ENCODE measurements at places on chromosomes 13 and 19.

DNA sequence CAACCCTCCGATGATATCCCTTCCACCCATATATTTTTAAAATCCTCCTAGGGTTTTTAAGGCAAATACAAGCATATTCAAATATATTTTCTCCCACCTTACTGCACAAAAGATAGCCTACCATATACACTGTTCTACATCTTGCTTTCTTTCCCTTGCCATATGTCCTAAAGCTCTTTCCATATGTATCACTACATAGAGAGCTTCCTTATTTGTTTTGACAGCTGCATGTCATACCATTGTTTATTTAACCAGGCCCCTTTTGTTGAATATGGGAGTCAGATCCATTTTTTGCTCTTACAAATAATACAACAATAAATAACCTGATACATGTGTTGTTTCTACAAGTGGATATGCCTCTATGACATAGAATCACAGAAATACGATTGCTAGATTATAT lies 32.8 kb upstream of the WDFY2 start:
- no peak for DNase-seq

GRCh38 chr13:40897053-40897452 lies 107.6 kb downstream of the SLC25A15 start:
- no peak for DNase-seq

- DNase-seq, result no peak
Measured at GRCh38 chr13:109516186-109516585, 270.2 kb downstream of the IRS2 start.

GRCh38 chr19:16650821-16651220 lies 9.1 kb downstream of the SMIM7 start:
- DNase-seq, result no peak

DNA sequence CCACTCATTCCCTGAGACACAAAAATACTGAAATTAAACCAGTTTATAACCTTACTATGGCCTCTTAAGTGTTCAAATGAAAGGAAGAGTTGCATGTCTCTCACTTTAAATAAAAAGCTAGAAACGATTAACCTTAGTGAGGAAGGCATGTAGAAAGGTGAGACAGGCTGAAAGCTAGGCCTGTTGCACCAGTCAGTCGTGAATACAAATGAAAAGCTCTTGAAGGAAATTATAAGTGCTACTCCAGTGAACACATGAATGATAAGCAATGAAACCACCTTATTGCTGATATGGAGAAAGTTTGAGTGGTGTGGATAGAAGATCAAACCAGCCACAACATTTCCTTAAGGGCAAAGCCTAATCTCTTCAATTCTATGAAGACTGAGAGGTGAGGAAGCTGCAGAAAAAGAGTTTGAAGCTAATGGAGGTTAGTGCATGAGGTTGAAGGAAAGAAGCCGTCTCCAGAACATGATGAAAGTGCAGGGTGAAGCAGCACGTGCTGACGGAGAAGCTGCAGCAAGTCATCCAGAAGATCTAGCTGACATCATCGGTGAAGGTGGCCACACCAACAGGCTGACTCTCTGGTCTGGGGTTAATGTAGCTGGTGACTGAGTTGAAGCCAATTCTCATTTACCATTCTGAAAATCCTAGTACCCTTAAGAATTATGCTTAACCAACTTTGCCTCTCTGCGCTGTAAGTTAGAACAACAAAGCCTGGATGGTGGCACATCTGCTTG lies 94.5 kb upstream of the TEX29 start:
- DNase-seq, result no peak

Measured in CD14-positive monocyte (primary cell).